ENCODE measurements at places on chromosomes 12 and 14. TPM values are rescaled to one million over a fixed set of nuclear protein-coding genes. Genes with fewer than 3 reads are reported as not detected.

SAMD4A gene
- 30.0 TPM for total RNA-seq

ESR2 gene
- 0.33 TPM for total RNA-seq

SAMD15 gene
- total RNA-seq = 1.7 TPM

HSPB8 gene
- total RNA-seq = 33.8 TPM

PIK3C2G gene
- total RNA-seq = not detected

HDAC7 gene
- total RNA-seq = 62.4 TPM

ERBB3 gene
- 0.10 TPM for total RNA-seq

SLC39A5 gene
- 0.20 TPM for total RNA-seq

SDSL gene
- 4.9 TPM for total RNA-seq
